Muscle of back (tissue), 13 donors: ENCODE measurements at places on chromosomes 4 and X.

GRCh38 chr4:15238720-15239119, 189.1 kb upstream of the C1QTNF7 start:
- peak; percentile 55 for DNase-seq

- DNase-seq, result no peak
These were observed 70.0 kb upstream of the RAB40AL start for GRCh38 chrX:102866981-102867656.

DNA sequence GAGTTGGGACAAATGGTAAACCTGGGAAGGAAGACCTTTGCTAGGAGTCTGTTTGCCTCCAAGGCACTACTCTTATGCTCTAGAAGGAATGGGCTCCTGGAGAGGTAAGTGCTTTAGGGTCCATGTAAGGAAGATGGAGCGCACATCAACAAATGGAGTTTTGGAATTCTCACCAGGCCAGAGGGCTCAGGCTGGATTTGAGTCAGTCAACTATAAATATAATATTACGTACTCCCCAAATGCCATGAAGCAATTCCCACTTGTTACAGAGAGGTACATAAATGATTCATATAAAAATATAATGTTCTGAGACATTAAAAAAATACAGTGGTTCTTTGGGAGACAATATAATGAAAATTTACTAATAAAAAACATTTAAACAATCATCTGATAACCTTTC, 1.6 kb upstream of the SLC9B1 start:
- DNase-seq, result no peak

- peak; percentile 84 for DNase-seq
These were observed 122.4 kb downstream of the RASL11B start for GRCh38 chr4:52984462-52984881.

DNA sequence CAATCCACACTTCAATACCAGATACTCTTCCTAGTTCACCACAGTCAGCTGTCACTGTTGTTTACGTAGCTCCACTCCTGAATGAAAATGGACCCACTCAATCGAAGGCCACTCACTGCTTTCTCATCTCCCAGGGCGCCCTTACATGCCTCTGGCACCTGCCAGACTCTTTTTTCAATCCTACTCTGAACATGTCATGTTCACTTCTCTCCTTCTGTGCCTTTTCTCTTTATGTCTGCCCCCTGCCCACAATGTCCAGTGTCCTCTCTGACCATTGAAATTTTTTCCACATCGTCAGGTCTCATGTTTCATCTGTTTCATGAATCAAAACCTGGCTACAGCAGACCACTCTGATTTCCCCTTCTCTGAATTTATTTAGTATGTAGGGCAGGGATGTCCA, 1.3 kb upstream of the MGAT4D start:
- no peak for DNase-seq

- DNase-seq, result no peak
These were observed 16.5 kb downstream of the DIPK2B start for GRCh38 chrX:45184211-45184610.

- DNase-seq, result no peak
These were observed 2.9 kb upstream of the GRPR start for GRCh38 chrX:16120431-16120830.

GRCh38 chr4:13984991-13985800, 357.7 kb upstream of the BOD1L1 start:
- peak; percentile 17 for DNase-seq

DNA sequence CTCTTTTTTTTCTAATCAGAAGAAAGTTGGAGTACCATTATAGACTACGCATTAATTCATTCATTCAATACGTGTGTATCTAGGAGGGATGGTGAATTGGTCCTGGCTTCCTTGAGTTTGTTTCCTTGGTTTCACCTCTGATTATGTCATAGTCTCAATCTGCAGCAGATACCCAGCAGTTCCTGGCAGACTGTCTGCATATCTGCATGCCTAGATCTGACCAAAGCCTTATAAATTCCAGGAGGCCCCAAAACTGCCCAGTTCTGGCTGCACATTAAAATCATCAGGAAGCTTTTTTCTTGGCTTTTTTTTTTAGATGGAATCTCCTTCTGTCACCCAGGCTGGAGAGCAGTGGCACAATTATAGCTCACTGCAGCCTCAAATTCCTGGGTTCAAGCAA, 27.2 kb upstream of the SLC34A2 start:
- DNase-seq, result no peak

- DNase-seq, result no peak
These were observed 25.9 kb upstream of the FGFR3 start for GRCh38 chr4:1767061-1767769.

GRCh38 chr4:37648084-37648817, 37.9 kb downstream of the RELL1 start:
- no peak for DNase-seq

GRCh38 chr4:3607690-3608552, 75.7 kb upstream of the LRPAP1 start:
- DNase-seq, result peak; percentile 35

DNA sequence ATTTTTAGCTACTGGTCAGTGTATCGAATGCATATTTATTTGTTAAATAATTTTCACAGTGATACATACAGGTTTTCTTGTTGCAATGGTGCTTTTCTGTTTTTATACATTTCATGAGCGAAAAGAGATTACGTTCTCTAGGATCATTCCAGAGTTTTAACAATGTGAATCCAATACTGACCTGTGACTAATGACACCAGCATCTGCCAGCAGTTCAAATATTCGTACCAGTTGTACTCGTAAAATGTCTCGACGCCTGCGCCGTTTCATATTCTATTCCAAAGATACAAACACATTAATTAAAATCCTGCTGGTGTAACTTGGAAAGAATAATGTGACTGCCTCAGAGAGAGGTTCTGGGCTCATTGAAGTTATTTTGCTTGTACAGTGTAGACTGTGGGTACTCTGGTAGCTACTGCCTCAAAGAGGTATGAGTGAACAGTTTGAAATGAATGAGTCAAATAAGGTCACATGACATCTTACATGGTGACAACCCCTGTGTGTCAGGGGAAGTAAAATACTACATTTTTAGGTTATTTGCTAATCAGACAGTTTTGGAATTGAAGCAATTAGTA, 80.7 kb downstream of the ZAR1 start:
- DNase-seq, result no peak

DNA sequence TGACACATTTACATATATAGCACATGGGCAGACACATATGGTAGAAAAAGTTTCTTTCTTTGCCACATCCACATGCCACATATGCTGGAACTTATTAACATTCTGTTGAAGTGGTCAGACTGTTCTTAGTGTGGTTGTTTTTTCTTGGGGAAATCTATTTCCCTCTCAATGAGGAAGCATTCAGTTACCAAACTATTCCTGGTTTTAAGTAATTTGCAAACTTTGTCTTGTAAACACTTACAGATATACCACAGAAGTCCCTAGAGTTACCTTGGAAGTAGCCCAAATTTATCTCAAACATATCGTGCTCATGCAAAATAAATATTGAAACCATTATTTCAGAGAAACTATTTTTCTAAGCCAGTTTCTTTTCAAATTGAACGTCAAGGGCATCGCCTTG, 625.5 kb upstream of the INTU start:
- DNase-seq, result peak; percentile 62

- no peak for DNase-seq
These were observed 192.7 kb upstream of the C1QTNF7 start for GRCh38 chr4:15235135-15235534.

GRCh38 chr4:6771229-6771671, 11.3 kb upstream of the KIAA0232 start:
- no peak for DNase-seq
